Stimulated activated CD4-positive, alpha-beta T cell treated with anti-CD3 and anti-CD28 coated beads, TNF-alpha, amount 100 ng/mL, for 4 hours (primary cell): ENCODE measurements at places on chromosomes 4 and X.

GRCh38 chr4:79682161-79682560, 274.1 kb upstream of the GK2 start:
- no peak for DNase-seq

DNA sequence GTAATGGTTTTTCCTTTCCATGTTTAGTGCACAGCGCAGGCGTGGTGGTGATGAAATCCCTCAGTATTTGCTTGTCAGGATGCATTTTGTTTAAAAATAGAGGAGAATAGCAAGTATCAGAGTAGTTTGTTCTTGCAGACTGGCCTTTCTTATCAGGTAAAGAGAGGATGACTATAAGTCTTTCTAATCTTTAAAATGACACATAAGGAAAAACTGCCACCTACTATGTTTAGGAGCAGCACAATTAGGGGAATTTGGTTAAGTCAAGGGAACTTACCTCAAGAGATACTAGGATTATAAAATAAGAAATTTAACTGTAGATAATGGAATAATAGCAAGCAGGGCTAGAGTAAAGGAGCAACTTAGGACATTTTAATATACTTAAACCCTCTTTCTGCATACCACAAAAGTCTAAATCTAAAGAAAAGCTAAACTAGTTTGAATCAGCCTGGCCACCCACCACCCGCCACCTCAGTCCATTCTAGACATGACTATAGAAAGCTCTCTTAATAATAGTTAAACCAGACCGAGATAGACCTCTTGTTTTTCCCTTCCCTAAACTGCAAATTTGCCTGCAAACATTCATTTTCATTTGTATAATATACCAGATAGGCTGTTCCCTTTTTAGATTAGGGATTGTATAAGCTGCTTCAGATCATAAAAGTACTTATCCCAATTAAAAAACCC, 62.0 kb downstream of the APOOL start:
- no peak for DNase-seq

DNA sequence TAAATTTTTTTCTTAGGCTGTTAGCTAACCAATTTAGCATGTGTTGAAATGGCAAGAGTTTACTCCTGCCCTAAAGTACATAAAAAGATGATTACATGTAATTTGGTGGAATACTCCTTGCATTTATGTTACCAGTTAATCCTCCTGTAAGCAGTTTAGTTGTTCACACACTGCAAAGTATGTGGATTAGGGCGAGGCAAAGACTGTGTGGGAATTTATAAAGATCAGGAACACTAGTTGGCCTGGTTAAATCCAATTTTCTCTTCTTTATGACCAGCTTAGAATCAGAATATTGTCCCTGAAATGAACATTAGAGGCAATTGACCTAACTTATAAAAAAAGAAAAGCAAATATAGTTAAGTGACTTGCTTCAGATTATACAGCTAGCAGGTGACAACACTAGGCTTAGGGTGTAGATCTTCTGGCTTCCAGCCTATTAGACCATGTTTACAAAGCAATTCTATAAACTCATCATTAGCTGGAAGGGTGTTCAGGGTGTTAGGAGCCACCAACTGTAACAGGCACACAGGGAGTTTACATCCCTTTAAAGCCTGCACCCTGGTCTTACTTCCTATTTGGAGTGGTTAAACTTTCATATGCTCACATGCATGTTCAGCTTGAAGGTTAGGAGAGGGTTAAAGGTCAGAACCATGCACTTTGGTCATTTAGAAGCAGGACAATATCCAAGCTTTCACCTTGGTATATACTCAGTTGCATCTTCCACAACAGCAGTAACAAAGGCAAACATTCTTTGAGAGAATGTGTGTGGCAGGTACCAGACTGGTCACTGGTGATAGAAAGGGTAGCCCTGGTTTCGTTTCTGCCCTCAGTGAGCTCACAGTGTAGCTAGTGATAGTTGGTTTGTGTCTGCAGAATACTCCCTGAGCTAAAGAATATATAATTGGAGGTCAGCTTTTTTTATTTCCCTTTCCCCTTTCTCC, 72.6 kb downstream of the GC start:
- no peak for DNase-seq

GRCh38 chrX:152733261-152733975, at the start of the genes CSAG1 and MAGEA12:
TSS of gene CSAG1 (minus strand) at chrX:152733721. CDS start at chrX:152732460, 1,261 bp downstream.
TSS of gene MAGEA12 (plus strand) at chrX:152733757. CDS start at chrX:152736162, 2,405 bp downstream.
- DNase-seq: no peak

DNA sequence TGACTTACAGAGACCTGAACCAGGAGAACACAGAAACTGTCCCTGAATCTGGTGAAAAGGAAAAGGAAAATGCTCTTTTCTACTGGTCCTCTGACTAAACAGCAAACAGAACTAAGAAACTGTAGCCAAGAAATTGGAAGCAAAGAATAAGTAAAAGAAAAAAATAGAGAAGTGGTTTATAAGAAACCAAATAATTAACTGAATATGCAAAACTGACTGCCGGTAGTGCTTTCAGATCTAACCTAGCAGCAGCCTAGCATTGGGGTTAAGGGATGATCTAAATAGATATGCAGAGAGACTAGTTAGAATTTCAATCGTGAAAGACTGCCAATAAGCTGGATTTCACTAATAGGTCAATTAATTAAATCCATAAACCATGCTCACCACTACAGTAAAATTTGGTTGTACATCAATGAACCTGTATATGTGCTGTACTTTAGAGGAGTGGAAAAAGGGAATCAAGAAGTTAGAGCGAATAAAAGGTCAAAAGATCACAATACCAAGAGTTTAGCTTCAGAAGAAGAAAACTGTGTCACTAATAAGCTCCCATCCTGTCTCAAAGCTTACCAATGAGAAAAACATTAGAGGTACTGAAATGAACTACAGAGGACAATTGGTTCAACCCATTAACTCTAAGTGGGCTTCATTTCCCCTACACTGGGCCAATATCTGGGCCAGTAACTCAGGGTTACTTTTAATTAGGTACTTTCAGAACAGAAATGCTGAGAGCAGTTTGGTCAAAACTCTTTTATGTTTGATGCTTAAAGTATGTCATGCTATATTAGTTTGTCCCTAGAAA, 53.6 kb downstream of the KLHL13 start:
- no peak for DNase-seq

GRCh38 chr4:2104556-2105345, 45.6 kb downstream of the NAT8L start:
- DNase-seq: no peak

DNA sequence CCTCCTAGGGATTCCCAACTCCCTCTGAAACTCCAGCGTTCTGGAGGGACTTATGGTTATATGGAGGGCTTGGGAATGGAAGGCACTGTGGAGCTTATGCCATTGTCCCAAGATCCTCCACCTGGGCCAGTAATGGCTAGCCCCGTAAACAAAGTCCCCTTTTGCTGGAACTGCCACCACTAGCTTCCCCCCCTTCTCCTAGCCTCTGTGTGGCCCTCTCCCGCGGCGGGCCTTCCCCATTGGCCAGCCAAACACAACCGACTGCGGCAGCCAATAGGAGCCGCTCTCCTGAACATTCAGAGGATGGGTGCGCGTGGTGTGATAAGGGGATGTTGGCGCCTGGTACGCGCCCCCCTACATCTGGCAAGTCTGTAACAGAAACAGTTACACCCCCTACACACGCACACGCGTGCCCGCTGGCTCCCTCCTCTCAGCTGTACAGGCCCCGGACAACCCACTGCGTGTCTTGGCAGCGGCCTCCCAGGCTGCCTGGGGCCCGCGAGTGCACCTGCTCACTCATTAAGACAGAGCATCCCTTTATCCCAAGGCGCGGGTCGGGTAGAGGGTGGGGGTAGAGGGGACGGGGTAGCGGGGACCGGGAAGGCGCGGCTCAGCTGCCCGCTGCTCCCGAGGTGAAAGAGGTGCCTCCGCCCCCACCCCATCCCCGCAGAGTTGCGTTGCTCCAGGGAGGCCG, 863 bp upstream of the RAB33A start:
- peak; percentile 35 for DNase-seq

- DNase-seq: no peak
These were observed 61.9 kb downstream of the PRKG2 start for GRCh38 chr4:81152839-81153713.

DNA sequence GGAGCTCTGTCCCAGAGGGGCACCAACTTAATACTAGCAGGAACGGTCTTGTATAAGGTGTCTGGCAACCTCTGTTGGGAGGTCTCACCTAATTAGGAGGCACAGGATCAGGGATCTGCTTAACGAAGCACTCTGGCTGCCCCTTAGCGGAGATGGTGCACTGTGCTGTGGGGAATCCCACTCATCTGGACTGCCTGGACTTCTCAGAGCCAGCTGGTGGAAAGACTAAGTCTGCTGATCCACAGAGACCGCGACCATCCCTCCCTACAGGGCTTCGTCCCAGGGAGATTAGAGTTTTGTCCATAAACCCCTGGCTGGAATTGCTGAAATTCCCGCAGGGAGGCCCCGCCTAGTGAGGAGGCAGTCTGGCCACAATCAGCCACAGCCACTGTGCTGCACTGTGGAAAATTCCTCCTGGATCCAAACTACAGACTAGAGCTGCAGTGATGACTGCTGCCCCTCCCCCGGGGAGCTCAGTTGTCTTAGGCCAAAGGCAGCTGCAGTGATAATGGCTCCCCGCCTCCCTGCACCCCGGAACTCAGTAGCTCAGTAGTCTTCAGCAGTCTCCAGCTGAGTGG, 22.0 kb upstream of the ZCCHC4 start:
- DNase-seq: no peak

GRCh38 chr4:67580577-67580976, 22.1 kb downstream of the STAP1 start:
- no peak for DNase-seq

- no peak for DNase-seq
These were observed 63.2 kb downstream of the MID1 start for GRCh38 chrX:10557166-10557565.

DNA sequence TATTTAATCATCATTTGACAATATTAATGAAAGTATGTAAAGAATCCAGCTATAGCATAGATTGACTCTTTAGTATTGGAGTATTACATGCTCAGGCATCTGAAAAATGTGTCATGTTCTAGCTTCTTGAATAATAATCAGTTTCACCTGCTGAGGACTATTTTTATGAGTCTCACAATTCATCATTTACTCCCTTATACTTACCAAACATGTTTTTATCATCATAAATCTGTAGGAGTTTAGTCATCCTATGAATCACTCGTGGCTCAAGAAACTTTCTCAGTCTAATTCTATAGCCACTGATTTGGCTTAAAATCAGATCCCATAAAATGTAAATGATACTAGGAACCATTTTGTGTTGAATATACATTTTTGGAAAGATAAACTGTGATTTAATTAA, 1616.1 kb downstream of the C4orf33 start:
- DNase-seq: no peak

DNA sequence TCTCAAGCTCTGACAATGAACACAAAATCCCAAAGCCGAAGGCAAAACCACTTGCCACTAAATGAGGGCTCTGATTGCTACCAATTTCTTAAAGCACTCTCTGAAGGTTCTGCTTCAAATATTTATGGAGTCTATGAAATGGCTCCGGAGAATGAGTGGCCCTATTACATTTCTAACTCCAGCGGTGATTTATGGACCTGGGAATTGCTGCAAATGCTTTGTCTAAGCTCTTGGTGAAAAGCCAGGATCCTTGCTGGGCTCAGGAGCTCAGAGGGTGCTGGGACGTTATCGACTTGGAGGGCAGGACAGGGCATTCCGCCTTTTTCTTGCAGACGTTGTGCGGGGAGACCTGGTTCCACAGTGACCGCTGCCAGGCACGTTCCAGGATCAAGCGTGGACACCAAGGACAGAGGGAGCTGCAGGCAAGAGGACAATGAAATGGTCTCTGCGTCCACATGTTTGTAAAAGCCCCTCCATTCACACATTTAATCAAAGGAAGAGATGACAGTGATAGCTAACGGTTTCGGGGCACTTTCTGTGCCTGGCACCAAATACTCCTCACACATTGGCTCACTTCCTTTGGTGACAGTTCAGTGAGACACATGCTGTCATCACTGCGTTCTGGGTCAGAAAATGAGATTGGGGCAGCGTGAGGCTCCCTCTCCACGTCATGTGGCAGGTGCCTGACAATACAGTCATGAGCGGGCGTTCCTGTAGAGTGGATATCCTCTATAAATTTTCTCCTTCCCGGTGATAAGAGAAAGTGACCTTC, 58.8 kb downstream of the C4orf50 start:
- DNase-seq: no peak

- DNase-seq: no peak
These were observed 38.9 kb downstream of the SH3BGRL start for GRCh38 chrX:81240701-81241331.

DNA sequence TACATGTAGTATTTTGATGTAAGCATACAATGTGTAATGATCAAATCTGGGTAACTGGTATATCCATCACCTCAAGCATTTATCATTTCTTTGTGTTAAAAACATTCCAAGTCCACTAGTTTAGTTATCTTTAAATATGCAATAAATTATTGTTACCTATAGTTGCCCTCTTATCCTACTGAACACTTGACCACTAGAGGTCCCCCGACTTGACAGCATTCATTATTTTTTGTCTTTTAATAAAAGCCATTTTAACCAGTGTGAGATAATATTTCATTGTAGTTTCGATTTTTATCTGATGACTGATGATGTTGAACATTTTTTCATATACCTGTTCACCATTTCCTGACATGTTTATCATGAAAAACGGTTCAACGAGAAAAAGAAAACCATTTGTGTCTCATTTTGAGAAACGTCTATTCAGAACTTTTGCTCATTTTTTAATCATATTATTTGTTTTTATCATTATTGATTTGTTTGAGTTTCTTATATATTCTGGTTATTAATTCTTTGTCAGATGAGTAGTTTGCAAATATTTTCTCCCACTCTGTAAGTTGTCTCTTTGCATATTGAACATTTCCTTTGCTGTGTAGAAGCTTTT, 199.0 kb upstream of the CXXC4 start:
- no peak for DNase-seq

- no peak for DNase-seq
These were observed 140.2 kb upstream of the KLF3 start for GRCh38 chr4:38523524-38524448.

- no peak for DNase-seq
These were observed 25.8 kb downstream of the VSIG4 start for GRCh38 chrX:66014084-66014483.

DNA sequence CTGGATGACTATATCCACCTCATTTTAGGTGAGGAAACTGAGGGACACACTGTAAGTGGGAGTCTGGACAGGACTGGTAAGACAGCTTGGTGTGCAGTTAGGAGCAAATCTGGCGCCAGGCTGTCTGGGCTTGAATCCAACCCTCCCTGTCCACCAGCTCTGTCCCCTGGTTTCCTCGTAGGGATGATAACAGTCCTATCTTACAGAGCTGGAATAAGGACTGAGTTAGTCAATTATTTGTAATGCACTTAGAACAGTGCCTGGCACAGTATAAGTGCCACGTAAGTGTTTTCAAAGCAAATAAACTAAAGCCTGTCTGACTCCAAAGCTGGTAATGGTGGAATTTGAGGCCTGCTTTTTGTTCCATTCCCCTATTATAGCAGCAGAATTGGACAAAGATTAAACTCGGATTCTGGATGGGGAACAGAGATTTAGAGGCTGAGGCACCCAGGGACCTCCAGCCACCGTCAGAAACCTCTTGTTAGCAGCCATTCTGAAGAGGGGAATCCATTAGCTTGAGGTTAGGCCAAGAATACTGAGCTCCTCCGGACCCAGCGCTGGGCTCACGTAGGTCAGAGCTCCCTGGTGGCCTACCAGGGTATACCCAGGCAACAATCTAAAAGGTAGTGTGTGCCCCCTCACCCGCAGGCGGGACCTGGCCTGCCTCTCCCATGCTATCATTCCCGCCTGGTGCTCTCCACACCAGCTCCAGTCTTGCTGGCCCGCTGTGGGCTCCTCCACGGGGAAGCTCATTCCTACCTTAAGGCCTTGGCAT, 102.1 kb downstream of the UCHL1 start:
- DNase-seq: no peak

GRCh38 chr4:82777857-82778525, 20.6 kb downstream of the SCD5 start:
- no peak for DNase-seq

- DNase-seq: no peak
These were observed 81.3 kb upstream of the TSPAN5 start for GRCh38 chr4:98739751-98740150.

GRCh38 chr4:2696423-2696822, 59.7 kb downstream of the TNIP2 start:
- DNase-seq: no peak
